Tibial nerve (tissue), 4 donors: ENCODE measurements at places on chromosomes 13 and 19. TPM values are rescaled to one million over a fixed set of nuclear protein-coding genes. Genes with fewer than 3 reads are reported as not detected.

DNA sequence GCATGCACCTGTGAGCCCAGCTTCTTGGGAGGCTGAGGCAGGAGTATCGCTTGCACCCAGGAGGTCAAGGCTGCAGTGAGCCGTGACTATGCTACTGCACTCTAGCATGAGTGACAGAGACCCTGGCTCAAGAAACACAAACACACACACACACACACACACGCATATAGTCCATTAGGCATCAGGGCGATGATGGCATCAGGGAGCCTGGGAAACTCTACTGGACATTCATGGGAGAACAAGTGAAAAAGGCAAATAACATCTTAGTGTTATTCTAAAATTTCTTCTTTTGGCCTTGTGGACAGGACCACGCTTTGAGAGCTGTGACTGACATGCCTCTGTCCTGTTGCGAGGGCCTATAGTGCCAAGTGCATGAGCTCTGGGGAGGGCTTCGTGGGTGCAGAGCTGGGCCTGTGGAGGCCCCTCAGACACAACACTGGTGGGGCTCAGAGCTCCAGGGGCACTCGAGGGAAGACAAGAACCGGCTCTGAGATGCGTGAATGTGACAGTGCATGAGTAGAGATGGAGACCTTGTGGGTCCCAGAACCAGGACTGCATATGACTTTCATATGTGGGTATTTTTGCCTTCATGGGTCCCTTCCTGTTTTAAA is 8.0 kb upstream of the USF2 start:
- peak; percentile 5 for DNase-seq

DNA sequence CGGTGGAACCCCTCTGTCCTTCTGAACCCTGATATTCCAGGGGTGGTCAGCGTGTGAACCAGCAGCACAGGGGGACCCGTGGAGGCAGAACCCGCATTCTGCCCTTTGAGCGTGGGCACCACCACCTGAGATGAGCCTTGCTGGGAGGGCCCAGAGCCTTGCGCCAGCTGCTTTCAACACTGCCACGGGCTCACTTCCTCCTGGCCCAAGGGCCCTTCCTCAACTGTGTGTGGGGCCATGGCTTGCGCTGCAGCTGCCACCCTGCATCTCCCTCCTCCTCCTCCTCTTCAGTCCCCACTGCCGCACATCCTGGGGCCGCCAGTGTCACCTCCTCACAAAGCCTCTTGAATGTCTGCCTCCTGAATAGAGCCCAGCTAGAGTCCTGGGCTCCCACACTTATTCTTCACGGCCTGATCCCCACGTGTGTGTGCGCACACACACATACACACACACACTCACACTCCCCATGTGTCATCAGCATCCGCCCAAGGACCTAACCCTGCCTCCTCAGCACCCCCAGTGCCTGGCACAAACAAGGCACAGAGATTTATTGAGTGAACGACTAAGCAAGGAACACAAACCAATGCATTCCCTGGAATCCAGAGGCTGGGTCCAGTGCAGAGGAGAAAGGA is 26.9 kb upstream of the TMEM160 start:
- no peak for DNase-seq

Gene DHX34
- 13.5 TPM for total RNA-seq

Gene SLC25A15
- total RNA-seq, result 9.4 TPM

Gene FREM2
- total RNA-seq, result 18.0 TPM

Gene ZNF581
- total RNA-seq, result 5.7 TPM

DNA sequence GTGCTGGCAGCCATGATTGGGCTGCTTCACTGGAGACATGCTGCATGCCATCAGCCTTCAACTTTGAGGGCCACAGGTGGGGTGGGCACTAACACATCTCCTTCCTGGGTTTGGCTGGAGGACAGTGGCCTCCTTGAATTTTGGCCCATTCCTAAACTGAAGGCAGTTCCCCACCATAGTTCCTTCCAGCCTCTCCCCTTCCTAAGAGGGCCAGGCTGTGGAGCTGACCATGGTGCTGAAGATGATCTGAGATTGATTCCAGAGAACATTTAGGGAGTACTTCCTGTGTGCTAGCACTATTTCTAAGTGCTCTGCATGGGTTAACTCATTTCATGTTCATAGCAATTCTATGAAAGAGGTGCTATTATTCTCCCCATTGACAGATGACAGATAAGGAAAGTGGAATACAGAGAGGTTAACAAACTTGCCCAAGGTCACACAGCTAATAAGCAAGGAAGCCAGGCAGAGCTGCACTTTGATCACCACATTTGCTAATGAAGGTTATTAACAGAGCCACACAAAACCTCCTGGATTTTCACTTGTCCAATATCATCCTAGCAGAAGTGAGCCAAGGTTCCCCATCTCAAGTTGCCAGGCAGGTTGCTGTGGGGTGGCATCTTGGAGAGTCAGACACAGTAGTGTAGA is 175.3 kb downstream of the ZIC5 start:
- DNase-seq, result no peak

GRCh38 chr13:72500851-72501250 is 226.6 kb downstream of the MZT1 start:
- DNase-seq, result no peak

GRCh38 chr13:27981006-27981708 is 7.3 kb downstream of the URAD start:
- DNase-seq, result no peak

Gene CEACAM3
- not detected for total RNA-seq

DNA sequence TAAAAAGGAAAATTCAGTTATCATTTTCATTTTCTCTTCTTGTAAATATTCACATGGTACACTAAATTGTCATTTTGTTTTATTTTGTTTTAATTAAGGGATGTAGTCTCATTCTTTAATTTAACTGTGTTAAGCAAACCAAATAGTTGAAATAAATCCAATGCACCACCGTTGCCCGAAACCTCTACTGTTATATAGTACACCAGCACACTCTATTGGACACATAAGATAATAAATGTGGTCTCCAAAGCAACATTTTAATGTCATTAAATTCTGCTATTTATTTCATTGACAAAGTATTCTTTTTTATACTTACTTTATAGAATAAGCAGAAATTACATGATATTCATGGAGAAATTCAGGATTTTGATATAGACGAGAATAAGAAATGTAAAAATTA is 156.4 kb upstream of the FREM2 start:
- DNase-seq, result no peak

Gene HS6ST3
- total RNA-seq, result 0.21 TPM

Gene CDX2
- total RNA-seq, result not detected

DNA sequence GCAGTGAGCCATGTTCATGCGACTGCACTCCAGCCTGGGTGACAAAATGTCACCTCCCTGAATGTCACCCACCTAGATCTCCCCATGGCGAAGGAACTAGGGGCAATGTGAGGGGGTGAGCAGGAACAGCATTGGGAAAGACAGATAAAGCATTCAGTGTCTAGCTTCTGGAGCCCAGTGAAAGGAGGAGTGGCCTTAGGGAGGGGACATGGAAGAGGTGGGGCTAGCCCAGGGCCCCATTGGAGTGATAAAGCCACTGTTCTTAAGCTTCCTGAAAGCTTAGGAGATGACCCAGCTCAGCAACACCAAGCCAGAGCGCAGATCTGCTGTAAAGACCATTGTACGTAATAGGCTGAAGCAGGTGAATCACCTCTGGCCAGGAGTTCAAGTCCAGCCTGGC is 13.0 kb upstream of the KCNN1 start:
- no peak for DNase-seq

GRCh38 chr19:869245-870177 is 10.0 kb downstream of the CFD start:
- DNase-seq, result peak; percentile 58

DNA sequence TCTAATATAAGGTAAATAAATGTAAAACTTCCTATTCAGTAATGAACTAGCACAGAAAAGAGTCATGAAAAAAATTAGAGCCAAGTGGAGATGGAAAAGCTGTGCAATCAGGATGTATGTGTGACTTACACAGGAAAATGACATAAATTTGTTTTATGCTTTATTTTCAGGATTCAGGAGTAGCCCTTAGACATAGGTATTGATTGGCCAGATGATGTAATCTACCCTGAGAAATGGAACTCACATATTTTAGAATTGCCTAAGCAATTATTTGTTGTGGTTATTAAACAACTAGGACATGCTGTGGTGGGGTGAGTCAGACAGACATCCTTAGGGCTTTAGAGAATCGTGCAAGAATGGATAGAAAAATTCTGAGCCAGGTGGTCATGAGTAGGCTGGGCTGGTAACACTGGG is 110.6 kb downstream of the PCDH9 start:
- no peak for DNase-seq

Gene CPB2
- total RNA-seq, result not detected

DNA sequence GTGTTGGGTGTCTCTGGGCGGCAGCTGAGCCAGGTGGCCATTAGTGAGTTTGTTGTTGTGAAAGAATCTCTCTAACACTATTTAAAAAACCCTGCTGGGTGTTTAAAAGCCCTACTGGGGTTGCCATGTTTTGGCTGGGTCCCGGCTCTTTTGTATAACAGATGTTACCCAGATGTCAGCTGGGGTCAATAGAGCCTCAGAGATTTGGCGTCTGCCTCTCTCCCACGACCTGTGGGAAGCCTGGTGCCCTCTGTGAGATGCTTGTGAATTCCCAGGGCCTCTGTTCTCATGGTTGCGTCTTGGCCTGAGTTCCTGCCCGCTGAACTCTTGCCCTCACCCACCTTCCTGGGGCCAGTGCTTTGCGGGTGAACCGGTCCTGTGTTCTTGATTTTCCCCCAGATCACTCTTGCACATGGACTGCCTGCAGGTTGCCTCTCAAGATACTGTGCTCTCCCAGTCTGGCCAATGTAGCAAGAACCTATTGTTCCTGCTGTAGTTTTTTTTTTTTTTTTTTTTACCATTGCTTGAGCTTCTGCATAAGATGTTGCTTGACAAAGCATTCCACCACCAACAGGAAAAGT is 9.5 kb downstream of the NFILZ start:
- no peak for DNase-seq

- DNase-seq, result no peak
These were observed 748.5 kb upstream of the KLHL1 start for GRCh38 chr13:70856711-70857110.

Gene GDF15
- 31.0 TPM for total RNA-seq

GRCh38 chr19:1522061-1522460 is 1.8 kb upstream of the PLK5 start:
- DNase-seq, result no peak

DNA sequence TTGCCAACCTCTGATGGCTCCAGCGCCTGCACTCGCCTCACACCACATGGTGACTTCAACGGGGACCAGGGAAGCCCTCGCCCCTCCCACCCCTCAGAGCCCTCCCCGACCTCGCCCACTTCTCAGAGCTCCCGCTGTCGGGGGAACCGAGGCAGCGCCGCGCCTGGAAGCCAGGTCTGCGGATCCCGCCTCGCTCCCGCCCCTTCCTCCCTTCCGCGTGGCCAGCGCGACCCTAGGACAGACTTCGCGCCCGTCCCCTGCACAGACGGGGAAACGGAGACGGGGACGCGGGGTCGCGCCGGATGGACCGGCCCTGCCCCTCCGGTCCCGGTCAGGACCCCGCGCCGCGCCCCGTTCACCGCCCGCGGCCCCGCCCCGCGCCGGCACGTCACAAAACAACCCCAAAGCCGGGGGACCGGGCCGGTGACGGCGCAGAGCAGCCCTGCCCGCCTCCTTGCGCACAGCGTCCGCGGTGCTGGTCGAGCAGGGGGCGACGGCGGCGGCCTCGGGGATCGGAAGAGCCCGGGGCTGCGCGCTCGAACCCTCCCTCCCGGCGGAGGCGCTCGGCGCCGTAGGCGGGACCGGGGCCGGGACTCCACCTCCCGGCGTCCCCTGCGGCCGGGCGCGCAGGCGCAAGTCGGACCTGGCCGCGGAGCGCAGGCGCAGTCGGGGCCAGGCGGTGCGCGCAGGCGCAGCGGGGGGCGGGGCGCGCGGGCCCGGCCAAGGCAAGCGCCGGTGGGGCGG is 379 bp upstream of the CDC34 start:
- peak; percentile 68 for DNase-seq

Gene ZNF430
- total RNA-seq, result 36.9 TPM

Gene PNMA8B
- 3.5 TPM for total RNA-seq

Gene KISS1R
- total RNA-seq, result not detected

DNA sequence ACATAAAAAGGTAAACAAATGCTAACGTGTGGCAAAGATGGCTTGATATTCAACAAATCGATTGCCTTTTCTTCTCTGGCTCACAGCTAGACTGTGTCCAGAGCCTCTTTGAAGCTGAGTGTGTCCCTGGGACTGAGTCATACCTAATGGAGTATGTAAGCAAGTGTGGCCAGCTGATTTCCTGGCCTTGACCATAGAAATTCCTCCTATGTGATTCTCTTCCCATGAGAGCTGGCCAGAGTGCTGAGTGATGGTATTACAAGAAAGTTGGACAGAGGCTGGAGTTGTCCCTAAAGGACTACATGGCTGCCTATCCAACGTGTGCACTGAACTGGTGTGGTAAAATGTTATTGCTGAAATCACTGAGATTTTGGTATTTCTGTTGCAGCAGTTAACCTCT is 320.1 kb upstream of the SLC10A2 start:
- no peak for DNase-seq

GRCh38 chr19:35120492-35120891 is 4.9 kb downstream of the FXYD3 start:
- DNase-seq, result peak; percentile 61

Gene KASH5
- not detected for total RNA-seq

DNA sequence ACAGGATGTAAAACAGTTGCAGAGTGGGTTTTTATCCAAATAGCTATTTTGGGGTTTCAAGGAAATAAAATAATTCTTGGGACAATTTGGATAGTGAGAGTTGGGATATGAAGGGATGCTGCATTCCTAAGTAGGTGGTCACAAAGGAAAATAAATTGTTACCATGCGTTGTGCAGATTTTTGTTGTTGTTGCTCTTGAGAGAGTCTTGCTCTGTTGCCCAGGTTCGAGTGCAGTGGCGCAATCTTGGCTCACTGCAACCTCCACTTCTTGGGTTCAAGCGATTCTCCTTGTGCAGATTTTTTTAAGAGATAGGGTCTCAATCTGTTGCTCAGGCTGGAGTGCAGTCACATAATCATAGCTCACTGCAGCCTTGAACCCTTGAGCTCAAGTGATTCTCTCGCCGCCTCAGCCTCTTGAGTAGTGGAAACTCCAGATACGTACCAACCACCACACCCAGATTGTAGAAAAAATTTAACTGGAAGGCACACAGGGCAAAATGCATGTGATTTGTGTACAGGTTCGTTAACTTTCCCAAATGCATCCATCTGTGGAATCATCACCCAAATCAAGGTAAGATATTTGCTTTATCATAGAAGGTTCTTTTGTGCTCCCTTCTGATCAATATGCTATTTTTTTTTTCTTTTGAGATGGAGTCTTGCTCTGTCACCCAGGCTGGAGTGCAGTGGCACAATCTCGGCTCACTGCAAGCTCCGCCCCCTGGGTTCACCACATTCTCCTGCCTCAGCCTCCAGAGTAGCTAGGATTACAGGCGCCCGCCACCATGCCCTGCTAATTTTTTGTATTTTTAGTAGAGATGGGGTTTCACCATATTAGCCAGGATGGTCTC is 16.0 kb downstream of the SLC1A5 start:
- DNase-seq, result no peak

Gene ZNF260
- 41.1 TPM for total RNA-seq
